ENCODE measurements at places on chromosomes 5 and 9. TPM values are rescaled to one million over a fixed set of nuclear protein-coding genes. Genes with fewer than 3 reads are reported as not detected.

STPG3 gene
- 0.26 TPM for polyA plus RNA-seq

PCDHA11 gene
- polyA plus RNA-seq = 0.09 TPM

CTNND2 gene
- polyA plus RNA-seq = 3.6 TPM

PCDHB9 gene
- polyA plus RNA-seq = 3.1 TPM

DNA sequence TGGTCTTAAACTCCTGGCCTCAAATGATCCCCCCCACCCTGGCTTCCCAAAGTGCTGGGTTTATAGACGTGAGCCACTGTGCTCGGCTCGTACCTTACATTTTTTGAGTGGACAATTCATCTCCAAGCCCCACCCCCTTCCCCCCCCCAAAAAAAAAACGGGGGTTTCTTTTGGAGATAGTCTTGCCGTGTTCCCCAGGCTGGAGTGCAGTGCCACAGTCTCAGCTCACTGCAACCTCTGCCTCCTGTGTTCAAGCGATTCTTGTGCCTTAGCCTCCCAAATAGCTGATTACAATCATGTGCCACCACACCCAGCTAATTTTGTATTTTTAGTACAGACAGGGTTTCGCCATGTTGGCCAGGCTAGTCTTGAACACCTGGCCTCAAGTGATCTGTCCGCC, 31.3 kb downstream of the ANKHD1 start:
- no peak for DNase-seq

GRCh38 chr9:86079865-86080469, 19.4 kb downstream of the GOLM1 start:
- DNase-seq = no peak

DNA sequence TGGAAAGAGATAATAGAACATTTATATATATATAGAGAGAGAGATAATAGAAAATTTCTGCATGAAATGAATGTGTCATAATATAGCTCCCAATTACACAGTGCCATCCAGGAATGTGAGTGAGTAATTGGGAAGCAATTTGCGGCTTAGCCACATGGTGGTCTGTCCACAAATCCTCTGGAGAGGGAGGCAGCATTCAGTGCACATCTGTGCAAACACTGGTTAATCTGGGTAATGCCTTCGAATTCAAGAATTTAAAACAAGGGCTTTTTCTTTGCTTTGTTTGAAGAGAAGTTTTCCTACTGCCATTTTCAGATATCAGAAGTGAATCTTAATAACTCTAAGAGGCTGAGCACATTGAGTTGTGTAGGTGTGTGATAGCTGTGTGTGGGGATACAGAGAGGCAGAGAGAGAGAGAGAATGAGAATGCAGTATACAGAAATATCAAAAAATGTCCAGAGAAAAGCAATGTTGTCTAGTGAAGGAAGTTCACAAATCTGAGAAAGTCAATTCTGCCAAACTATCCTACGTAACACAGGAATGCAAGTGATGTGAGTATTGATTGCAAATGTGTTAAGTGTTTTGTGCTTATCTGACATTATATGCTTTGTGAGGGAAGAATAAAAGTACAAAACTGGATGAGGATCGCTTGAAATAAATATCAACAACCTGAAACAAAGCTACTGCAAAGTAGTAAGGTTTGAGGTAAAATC, 134.6 kb downstream of the EDIL3 start:
- DNase-seq = no peak

Measured in right lung (tissue), 10 donors.